Fibroblast of skin of scalp (primary cell): ENCODE measurements at places on chromosomes 13 and 19.
A peak's percentile ranks its signal among the peaks of the same experiment; 100 is the strongest.

DNA sequence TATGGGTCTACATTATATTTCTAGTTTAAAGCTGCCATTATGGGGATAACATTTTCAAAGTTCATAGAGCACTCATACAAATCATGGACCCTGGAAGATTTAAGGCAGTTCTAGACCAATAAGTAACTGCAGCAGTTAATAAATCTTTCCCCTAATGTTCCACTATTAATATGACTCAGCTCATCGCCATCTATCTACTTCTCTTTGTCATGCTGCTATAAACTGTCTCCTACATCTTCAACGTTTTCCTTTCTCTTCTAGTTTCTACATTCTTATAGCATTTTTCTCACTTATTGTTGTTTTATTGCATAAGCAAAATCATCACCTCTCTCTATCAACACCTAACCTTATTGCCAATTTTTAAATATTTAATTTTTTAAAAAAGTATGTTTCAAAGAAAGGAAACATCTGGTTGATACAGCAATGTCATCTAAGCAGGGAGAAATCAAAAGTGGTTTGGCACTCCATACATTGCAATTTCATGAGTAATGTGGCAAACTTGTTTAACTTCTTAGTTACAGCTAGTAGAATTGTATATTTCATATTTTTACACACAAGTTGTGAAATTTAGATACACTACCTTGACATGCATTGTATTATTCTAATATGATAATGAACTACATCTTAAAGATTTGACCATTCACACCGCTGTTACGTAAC is 1500.4 kb upstream of the MIR17HG start:
- peak; percentile 13 for DNase-seq

- no peak for DNase-seq
Observed at GRCh38 chr19:40266119-40266518, 19.0 kb downstream of the AKT2 start.

- no peak for DNase-seq
Observed at GRCh38 chr13:75985132-75985531, 349.0 kb downstream of the LMO7 start.

GRCh38 chr13:70964124-70964523 is 855.9 kb upstream of the KLHL1 start:
- peak; percentile 2 for DNase-seq

GRCh38 chr13:106657104-106657503 is 89.2 kb upstream of the ARGLU1 start:
- no peak for DNase-seq

DNA sequence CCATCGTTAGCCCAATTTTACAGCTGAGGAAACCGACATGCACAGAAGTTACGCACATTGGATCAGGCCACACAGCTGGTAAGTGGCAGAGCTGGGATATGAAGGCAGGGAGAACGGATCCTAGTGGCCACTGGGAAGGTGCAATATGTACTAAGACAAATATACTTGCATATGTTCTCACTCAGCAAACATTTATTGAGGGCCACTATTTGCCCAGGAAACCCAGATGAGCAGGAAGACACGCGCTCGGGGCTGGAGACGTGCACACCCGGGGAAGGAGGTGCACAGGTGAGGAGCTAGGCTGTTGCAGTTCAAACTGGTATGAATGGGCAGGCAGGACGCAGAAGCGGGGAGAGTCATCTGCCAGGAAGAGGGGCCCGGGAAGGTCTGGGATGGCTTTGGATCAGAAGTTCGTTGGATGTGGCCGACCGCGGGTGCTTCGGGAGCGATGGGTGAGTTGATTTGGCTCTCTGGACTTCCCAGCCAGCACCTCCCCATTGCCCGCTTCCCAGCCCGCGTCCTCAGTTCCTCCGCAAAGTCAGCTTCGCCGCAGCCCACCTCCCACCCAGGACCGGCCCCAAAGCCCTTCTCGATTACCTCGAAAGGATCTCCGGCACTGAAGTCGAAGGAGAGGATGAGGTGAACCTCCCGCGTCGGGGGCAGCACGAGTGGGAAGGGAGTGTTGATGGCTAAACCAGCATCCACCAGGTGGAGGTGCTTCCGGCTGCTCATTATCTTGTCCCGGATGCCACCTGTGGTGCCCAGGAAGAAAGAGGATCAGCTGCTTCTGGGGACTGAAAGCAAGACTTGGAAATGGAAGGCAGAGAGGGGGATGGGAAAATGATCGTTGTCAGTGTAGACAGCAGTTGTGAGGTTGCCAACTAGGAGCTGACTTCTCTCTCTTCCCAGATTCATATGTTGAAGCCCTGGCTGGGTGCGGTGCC is 17.8 kb upstream of the CABP5 start:
- no peak for DNase-seq

GRCh38 chr13:21932996-21933395 is 262.1 kb downstream of the FGF9 start:
- DNase-seq: no peak

- no peak for DNase-seq
Observed at GRCh38 chr13:27168906-27169657, 2.5 kb downstream of the USP12 start.

- DNase-seq: no peak
Observed at GRCh38 chr19:328025-328505, 16.5 kb downstream of the MIER2 start.

DNA sequence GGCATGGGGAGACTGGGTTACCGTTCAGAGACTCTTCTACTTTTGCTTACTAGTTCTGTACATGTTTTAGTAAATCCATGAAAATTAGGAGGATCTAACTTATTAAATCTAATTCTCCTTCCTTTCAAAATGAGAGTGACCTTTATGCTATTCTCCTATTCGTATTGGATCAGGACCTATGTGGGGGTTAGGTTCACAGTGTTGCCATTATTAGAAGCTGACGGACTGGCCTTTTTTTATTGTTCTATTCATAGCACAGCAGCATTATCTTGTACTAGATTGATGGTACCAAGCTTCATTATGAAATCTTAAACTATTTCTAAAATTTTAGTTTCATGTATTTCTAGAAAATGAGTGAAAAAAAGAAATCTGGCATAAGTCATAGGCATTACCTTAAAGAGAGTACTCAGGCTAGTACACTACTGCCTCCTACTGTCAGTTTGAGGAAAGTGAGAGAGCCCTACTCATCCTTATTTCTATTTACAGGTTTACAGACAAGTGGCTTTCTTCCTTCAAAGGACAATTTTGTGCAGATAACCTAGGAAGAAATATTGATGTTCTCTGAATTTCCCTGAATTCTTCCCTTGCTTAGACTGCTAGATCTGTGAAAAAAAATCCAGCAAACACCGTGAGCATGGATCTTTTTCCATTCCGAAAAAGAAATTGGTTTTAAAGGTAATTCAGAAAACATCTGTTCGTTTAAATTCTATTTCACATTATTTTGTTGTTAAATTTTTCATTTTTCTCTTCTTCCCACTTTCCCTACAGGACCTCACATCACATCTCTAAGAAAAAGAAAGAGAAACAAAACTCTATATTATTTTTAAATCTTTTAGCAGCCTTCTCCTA is 485.5 kb downstream of the DIAPH3 start:
- DNase-seq: peak; percentile 52

DNA sequence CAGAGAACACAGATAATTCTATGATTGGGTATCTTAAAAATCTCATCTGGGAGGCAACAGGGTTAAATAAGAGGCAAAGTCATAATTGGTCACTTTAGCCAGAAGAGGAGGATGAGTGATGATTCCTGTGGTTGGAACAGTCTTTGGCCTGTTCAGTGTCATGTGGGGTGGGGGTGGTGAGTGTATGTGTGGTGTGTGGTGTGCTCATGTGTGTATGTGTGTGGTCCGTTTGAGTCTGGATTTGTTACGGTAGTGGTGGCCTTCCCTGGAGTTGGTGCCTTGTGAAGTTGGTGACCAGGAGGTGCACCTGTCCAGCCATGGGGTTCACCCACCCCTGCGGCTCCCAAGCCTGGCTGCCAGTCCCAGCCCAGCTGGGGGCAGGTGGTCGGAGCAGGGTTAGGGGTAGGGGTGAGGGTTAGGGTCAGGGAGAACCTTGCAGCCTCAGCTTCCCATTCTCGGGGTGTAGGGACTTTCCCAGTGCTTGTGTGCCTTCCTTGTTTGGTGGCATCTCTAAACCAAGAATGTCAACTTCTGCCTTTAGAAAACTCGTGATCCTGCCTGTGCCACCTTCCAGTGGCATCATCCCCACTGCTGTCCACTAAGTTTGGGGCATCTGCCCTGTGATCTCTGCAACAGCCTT is 97.5 kb downstream of the RAB20 start:
- DNase-seq: peak; percentile 28

DNA sequence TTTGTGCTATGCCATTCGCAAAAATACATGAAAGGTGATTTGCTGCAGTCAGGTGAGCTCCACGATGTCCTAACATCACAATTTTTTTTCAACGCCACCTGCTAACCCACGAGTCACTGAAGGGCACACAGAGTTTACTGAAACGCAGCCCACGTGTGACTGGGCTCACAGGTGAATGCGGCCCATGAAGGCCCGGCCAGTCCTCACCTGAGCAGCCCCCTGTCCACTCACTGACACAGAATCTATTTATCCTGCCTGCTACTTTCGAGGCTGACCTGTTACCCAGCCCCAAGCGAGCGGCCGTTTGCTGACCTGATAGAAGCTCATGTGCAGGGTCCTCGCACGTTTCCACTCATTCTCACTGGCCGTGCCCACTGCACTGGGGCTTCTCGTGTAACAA is 121.9 kb upstream of the SOX1 start:
- DNase-seq: no peak

DNA sequence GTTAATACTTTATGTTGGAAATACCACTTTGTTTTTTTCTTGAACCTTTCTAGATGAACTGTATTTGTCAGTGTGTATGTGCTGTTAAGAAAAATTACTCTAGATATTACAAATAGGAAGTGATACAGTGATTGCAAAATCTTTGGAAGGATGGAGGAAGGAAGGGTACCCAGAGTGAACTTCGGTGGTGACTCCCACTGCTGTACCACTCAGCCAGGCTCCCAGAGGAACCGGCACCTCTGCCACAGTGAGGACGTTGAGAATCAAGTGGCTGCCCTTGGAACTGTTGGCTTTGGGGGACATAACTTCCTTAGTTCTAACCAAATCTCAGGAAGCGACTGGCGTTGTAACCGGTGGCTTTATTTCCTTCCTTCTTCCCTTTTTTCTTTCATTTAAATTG is 184.7 kb downstream of the PCCA start:
- DNase-seq: no peak

DNA sequence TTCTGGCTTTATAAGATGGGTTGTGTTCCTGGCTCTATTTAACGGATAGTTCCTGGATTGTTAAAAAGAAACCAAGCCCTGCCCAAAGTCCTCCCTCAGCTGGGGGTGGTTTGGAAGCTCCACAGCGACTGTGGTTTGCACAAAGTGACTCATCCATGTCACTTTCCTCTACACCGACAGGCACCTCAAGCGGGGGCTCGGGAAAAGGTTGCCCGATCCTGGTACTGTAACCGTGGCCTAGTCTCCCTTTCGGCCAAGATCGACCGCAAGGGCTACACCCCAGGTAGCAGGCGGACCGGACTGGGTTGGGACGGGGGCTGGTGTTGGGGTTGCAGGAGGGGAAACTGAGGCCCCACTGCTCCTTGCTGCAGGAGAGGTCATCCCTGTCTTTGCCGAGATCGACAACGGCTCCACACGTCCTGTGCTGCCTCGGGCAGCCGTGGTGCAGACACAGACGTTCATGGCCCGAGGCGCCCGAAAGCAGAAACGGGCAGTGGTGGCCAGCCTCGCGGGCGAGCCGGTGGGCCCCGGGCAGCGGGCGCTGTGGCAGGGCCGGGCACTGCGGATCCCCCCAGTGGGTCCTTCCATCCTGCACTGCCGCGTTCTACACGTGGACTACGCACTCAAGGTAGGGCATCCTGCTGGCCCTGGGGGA is 1.6 kb downstream of the ARRDC2 start:
- peak; percentile 51 for DNase-seq

- DNase-seq: no peak
Observed at GRCh38 chr19:33414667-33415605, 41.4 kb downstream of the CEBPG start.

GRCh38 chr13:94483970-94484369 is 4.5 kb upstream of the DCT start:
- DNase-seq: no peak

DNA sequence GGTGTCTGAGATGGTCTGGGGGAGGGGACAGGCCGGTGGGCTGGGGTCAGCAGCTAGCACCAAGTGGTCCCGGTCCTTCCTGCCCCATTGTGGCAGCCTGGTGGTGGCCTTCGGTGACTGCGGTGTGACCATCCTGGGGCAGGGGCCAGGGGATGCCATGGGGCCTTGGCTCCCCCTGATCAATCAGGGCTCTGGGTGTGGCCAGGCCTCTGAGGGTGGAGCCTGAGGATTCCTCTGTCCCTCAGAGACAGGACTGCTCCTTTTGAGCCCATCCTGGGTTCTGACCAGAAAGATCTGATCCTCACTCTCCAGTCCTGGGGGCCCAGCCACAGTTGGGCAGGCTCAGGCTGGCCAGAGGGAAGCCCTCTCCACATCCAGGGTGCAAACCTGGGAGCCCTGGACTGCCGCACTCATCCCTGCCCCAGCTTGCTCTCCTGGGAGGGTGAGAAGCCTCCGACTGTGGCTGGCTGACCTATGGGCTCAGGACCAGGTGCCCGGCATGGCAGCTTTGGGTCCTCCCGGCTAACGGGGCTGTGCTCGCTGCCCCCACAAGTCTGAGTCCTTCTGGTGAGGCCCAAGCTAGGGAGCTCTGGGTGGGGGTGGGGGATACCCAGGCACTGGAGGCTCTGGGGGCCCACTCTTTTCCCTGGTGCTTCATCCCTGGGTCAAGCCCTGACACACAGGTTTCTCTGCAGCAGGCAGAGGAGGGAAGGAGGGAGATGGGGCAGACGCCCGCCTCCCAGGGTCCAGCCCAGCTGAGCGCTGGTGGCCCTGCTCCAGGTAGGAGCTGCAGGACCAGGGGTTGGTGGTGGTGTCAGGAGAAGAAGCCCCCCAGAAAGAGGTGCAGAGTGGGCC is 59.5 kb downstream of the IER2 start:
- DNase-seq: no peak

DNA sequence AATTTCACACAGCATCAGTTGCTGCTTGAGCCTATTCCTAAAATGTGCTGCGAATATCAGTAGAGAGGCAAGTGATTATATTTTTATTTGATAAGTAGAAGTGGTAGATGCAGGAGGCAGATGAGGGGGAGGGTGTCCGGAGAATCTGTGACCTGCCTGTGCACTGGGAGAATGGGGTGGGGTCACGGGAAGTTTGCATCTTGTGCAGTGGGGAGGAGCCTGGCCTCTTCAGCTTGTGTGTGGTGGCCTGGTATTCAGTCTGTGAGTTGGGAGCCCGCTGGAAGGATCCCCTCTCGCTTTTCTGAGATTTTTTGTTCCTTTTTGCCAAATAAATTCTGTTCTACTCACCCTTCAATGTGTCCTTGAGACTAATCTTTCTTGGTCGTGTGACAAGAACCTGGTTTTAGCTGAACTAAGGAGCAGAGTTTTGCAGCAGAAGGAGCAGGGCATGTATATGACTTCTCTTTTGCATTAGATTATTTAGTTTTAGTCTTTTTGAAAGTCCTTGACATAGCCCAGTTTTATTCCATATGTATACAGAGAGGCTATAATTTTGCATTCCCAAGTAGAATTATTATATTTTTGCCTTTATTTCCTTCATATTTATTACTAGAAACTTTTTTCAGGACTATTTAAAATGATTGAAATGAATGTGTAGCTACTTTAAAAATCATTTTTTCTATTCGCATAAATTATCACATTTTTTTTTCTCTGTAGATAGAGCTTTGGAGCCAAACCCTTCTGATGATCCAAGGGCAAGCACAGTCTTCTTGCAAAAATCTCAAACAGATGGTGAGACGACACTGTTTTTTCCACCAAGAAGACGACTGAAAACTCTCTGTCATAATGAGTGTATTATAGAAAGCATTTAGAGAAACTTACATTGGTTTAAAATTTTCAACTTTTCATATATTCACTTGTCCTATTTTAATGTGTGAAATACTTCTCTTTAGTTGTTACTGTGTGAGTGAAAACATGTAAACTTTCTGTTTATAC is 1257.2 kb downstream of the UQCRFS1 start:
- no peak for DNase-seq

- DNase-seq: peak; percentile 4
Observed at GRCh38 chr13:48776401-48776800, 122.7 kb downstream of the CYSLTR2 start.
